ENCODE measurements at places on chromosomes 6 and 20. TPM values are rescaled to one million over a fixed set of nuclear protein-coding genes. Genes with fewer than 3 reads are reported as not detected.

GRCh38 chr6:166465003-166465399, 82.3 kb upstream of the MPC1 start:
- no peak overlapping the region for H3K4me3 ChIP-seq
- H3K27ac ChIP-seq: no peak overlapping the region
- H3K36me3 ChIP-seq: peaks cover 12% of the 10 kb centered on the region

DNA sequence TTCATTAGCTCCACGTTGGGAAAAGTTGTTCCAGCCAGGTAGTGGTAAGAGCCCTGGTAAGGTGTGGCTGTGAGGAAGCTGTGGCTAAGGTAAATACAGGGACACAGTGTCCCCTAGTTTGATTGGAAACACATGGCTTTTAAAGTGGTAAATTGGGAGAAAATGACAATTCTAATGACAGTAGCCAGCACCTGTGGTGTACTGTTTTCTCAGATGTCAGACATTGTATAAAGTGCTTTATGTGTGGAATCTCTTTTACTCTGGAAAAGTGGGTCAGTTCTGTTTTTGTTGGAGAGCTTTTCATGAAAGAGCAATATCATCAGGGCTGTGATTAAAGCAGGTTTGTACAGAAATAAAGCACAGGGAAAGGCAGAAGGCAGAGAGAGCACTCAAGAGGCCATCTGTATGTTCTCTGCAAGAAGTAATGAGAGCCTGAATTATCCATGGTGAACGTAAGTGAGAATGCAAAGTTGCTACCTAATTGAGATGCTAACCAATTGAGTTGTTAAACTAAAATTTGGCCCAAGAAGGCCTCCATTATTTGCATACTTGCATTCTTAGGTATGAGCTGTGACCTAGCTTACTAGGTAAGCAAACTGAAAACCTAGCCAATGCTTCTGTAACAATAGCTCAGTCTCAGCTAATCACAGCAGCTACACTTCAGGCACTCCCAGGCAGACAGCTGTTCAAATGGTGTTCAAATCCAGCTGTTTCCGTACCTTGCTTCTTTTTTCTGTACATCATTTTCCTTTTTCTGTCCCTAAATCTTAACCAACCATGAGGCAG, 28.2 kb downstream of the MRAP2 start:
- no peaks in the 10 kb centered on the region for H3K36me3 ChIP-seq
- peaks cover 2% of the 10 kb centered on the region for H3K27me3 ChIP-seq
- H3K27ac ChIP-seq: no peak overlapping the region
- no peaks in the 10 kb centered on the region for H3K4me1 ChIP-seq
- H3K4me3 ChIP-seq: no peak overlapping the region
- DNase-seq: no peak

Gene C20orf202
- total RNA-seq: not detected

Gene RAB44
- total RNA-seq: 0.14 TPM

Gene FAM217A
- total RNA-seq: not detected

Gene TCP11
- not detected for total RNA-seq

Measured in astrocyte (in vitro differentiated cells and primary cell).